ENCODE measurements at places on chromosomes 1 and 21. TPM values are rescaled to one million over a fixed set of nuclear protein-coding genes. Genes with fewer than 3 reads are reported as not detected.

GBP7 gene
- total RNA-seq, result not detected

NAV1 gene
- total RNA-seq, result 1.6 TPM

DVL1 gene
- 39.7 TPM for total RNA-seq

CLCNKB gene
- total RNA-seq, result not detected

TNFRSF14 gene
- 177 TPM for total RNA-seq

AVPR1B gene
- total RNA-seq, result not detected

Measured in lung microvascular endothelial cell (primary cell).